ENCODE measurements at places on chromosomes 5 and 9. TPM values are rescaled to one million over a fixed set of nuclear protein-coding genes. Genes with fewer than 3 reads are reported as not detected.
A peak's percentile ranks its signal among the peaks of the same experiment; 100 is the strongest.

DNA sequence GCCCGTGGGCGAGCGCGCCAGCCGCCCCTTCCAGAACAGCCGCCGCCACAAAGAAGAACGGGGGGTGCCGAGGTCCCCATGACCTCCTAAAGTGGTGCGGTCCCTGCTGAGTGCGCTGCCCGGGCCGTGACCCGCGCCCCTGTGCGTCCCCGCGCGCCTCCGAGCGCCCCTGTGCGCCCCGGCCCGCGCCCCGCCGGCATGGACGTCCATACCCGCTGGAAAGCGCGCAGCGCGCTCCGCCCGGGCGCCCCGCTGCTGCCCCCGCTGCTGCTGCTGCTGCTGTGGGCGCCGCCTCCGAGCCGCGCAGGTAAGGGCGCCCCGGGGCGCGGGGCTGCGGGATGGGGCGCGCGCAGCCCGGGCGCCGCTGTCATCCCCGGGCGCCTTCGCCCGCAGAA, 384 bp downstream of the COL5A1 start:
- no peak for DNase-seq

Gene FAM153A
- total RNA-seq, result 5.8 TPM

Gene PKD2L2
- total RNA-seq, result not detected

GRCh38 chr5:165127941-165128340, 1622.5 kb downstream of the MAT2B start:
- DNase-seq, result no peak

DNA sequence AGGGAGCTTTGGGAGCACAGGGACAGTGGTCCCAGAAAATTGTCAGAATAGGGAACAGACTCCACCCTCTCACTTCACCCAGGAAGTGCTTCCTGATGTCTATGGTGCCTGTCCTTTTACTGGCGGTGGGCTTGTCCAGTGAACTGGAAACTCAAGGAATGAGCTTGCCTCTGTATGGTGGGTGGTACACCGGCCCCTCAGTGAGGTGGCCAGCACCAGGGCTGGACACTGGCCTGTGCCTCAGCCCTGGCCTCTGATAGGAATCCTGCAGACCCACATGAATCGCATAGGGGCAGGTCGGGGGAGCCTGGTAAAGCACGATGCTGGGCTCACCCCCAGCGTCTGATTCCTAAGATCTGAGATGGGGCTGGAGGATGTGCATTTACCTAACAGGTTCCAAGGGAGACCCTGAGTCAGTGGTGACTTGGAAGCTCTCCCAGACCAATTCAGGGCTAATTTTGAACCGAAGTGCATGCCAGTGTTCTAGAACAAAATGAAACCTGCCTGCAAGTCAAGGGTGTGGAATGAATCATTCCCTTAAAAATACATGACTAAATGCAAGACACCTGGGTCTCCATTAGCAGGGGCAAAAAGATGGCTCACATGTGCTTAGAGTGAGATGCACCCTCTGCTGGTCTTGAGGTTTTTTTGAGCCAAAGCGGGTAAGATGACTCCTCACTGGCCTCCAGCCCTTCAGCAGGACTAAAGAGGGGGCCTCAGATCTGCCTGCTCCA, 178.3 kb downstream of the HSPA4 start:
- DNase-seq, result no peak

DNA sequence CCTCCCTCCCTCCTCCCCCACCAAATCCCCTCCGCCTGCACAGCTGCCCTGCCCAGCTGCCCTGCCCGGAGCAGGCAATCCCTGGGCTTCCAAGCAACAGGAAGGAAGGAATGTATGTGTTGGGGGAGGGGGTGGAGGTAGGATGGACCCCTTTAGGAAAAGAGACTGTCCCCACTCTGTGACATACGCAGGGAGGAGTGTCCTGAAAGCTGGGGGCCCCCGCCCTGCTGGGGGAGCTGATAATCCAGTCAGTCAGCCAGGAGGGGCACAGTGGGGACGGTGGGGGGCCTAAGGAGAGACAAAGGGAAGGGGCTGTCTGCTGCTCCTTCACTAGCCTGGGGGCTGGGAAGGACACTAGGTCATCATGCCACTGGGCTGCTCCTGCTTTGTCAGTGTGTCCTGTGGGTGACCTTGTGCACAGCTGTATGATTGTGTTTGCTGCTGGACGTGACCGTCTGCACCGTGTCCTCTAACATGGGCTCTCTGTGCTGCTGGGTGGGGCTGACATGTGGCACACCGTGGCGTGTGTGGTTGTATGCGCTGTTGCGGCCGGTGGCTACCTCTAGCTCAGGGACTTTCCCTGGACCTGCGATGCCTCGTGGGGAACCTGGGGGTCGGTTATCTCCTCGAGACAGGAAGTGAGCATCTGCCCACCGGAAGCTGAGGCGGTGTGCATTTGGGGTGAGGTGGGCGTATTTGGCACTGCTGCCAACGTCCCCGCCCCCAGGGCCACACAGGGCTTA, 3.0 kb downstream of the N4BP3 start:
- no peak for DNase-seq

GRCh38 chr5:61298066-61298465, 34.0 kb upstream of the ZSWIM6 start:
- DNase-seq, result no peak

DNA sequence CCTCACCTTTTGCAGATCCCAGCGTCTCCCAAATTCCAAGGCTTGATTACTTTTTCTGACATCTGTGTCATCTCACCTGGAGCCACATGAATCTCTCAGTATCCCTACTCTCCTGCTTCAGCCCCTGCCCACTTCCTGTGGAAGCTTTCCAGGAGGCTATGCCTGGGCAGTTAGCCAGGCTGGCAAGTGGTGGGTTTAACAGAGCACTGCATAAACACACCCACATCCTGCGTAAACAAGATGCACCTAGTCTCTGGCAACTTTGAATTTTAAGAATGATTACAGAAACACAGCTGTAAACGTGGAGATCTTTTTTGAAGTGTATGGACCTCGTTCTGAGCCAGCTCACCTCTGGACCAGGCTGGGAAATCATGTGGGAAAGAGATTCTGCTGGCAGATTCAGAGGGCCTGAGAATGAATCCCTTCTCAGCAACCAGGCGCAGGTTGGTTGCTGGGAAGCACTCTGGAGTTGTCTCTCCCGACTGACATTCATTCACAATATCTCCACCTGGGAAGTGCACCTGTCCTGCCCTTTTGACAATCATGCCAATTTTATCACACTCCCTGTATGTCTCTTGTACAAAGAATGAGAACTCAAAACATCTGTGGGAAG, 55.7 kb upstream of the FANCC start:
- peak; percentile 59 for DNase-seq

DNA sequence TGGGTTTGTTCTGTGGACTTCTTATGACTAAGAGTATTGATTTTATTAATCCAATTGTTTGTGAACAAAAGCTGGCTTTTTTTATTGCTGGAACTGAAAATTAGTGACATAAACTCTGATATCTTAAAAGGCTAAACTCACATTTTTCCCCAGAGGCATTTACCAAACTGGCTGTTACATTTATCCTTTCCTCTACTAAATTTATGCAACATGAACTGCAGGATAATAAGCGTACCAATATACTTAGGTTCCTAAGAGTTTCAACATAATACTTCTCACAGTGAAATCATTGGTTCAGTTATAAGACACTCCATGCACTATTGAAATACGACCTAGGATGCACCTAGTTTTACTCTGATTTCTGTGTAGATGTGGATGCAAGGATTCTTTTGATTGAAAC, 560.8 kb upstream of the WWC1 start:
- no peak for DNase-seq

- no peak for DNase-seq
Measured at GRCh38 chr9:1759771-1760300, 255.3 kb upstream of the SMARCA2 start.

DNA sequence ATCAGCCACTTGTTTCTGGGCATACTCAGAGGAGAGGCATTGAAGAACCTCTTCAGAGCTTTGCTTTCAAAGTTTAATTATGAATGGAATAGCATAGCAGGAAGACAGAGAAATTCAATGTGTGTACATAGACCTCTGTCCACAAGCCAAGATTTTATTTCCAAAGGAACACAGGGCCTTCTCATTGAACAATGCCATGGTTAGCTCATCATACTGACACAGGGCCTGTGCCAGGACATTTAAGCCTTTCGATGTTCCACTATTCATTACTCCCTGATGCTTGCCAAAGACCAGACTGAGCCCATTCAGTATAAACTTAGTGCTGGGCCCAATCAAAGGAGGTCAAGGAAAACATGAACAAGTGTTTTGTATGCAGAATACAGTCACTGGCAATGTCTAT, 280.8 kb downstream of the FBXL17 start:
- DNase-seq, result peak; percentile 74

DNA sequence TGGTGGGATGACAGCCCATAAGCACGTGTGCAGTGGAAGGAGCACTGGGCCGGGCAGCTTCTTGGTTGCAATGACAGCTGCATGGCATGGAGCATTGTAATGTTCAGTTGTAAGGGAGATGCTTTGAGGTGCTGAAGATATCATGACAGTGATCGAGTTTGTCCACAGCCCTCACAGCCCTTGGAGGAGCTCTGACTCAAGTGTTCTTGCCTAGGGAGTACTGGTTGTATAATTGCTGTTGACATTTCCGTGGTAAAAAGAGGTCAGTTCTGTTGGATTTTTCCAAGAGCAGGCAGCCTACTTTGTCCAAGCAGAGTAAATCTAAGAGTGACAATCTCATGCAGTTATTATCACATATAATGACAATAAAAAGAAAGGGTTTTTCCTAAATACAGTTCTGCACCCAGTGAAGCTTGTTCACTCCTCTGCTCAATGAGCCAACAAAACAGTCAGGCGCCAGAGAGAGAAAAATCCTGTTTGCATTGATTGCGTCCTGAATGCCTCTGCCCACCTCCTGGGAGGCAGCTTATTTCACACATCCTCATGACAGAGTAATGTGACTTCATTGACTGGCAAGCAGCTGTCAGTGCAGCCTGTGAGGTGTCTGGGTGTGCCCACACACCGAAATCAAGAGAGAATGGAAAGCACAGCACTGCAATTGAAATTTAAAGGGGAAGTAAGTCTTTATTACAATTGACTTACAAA, 248.0 kb downstream of the NTRK2 start:
- no peak for DNase-seq

DNA sequence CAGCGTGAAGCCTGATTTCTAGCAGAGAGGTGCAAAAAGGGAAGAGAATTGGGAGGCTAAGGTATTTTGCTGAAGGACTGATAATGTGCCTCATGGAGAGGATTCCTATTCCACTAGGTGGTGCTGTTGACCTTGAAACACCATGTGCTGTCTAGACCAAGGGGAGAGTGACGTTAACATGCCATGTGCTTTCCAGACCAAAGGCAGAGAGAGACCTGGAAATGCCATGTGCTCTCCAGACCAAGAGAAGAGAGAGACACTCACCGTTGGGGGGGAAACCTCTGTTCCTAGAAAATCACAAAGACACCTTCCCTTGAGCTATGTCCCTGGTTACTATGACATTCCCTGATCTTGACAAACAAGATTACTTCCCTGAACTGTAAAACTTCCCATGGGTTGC, 286.0 kb upstream of the TUSC1 start:
- DNase-seq, result no peak

DNA sequence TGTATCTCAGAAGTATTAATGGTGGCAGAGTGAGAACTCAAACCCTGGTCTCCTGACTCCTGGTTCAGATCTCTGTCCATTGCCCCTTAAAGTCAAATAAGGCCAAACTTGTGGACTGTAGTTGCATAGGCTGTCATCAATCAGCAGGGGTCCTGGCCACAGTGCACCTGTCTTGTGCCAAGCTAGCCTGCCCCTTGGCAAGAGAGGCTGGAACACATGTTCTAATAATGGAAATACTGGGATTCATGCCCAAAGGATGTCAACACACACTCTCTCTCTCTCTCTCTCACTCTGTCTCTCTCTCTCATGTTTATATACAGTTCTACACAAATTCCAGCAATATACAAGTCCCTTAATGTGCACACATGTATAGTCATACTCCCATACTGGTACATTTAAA, 44.3 kb downstream of the GLRA1 start:
- peak; percentile 58 for DNase-seq

DNA sequence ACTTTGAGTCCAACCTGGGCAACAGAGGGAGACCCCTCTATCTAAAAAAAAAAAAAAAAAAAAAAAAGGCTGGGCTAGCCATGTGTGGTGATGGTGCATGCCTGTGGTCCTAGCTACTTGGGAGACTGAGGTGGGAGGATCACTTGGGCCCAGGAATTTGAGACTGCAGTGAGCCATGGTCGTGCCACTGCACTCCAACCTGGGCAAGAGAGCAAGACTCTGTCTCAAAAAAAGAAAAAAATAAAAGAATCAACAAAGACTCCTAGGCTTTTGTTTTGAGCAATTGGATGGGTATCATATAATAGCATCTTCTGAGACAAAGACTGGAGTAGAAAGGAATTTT, 481.7 kb upstream of the PAPPA start:
- DNase-seq, result no peak

Gene PBX3
- total RNA-seq, result 69.0 TPM

Measured in spinal cord (tissue), 10 donors.